Lung (tissue), 17 donors: ENCODE measurements at places on chromosomes 16 and 17.

GRCh38 chr17:30534938-30535921 is 58.0 kb downstream of the GOSR1 start:
- no peak for DNase-seq

DNA sequence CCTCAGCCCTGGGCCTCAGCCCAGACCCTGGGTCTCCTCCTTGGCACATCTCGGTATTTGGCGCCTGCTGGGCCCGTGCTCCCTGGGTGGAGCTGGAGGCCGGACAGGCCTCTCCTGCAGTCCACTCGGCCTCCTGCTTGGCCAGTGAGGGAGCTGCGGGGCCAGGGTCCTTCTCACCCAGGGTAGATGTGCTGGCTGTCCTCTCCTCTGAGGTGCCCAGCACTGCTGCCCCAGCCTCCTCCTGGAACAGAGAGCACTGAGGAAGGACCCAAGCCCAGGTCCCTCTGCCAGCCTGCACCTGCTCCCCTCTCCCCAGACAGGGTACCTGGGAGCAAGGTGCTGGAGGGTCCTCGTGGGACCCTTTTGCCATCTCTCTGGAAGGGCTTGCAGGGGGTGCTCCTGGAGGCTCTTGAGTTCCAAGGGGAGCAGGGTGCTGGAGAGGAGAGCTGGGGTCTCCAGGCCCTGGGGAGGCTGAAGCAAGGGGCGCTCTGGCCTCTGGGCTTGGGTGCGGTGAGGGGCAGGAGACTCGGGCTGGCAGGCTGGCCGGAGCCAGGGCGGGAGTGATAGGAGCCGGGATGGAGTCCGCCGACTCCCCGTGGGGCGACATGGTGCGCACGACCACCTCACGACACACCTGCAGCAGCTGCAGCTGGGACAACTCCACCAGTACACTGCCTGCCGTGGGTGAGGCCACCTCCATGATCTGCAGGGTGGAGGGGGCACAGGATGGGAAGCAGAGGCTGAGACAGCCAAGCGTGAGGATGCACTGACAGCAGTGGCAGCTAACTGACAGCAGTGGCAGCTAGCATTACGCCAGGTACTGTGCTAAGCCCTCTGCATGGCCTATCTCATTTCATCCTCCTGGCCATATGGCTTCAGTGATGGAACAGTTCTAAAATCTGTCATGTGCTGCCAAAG is 17.8 kb downstream of the TSPOAP1 start:
- DNase-seq, result no peak

GRCh38 chr17:46972346-46972745 is 6.7 kb downstream of the RPRML start:
- no peak for DNase-seq

DNA sequence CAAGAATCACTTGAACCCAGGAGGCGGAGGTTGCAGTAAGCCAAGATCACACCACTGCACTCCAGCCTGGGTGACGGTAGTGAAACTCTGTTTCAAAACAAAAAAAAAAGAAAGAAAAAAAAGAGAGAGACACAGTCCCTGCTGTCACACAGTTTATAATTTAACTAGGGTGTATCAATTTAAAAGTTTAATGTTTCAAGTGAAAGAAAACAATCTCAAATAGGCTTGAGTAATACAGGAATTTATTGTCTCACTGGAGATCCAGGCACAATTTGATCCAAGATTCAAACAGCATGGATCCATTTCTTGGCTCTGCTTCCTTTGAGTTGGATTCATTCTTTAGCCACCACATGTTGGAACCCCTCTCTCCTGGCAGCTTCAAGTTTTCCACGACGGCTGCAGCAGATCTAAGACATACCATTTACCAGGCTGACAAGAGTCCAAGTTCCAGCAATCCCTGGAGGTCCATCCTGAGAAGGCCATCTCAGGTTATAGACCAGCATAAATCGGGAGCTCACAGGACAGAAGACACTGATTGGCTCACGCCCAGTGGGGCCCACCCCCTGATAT is 97.5 kb downstream of the YPEL2 start:
- DNase-seq, result no peak

DNA sequence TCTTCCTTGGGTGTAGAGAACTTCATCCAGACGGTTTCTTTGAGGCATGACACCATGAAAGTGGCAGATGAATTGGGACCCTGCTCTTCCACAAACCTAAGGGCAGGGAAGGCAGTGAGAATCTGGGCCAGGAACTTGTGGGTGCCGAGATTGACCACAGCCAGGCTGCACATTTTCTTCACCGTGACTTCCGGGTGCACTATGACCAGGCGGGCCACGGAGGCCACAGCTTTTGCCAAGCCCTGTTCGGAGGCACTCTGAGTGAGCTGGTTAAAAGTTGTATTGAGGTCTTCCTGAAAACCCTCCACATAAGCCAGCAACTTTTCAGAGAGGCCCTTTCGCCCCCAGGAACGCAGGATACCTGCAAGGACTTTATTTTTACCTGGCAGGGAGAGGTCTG is 5.9 kb downstream of the GEMIN4 start:
- DNase-seq, result no peak

GRCh38 chr17:79387783-79388182 is 223.1 kb downstream of the RBFOX3 start:
- no peak for DNase-seq

GRCh38 chr16:87052506-87052905 is 264.7 kb downstream of the C16orf95 start:
- DNase-seq, result no peak

- DNase-seq, result no peak
Observed at GRCh38 chr16:65297453-65297852, 175.6 kb upstream of the CDH11 start.
